ENCODE measurements at places on chromosomes 2 and 18.

DNA sequence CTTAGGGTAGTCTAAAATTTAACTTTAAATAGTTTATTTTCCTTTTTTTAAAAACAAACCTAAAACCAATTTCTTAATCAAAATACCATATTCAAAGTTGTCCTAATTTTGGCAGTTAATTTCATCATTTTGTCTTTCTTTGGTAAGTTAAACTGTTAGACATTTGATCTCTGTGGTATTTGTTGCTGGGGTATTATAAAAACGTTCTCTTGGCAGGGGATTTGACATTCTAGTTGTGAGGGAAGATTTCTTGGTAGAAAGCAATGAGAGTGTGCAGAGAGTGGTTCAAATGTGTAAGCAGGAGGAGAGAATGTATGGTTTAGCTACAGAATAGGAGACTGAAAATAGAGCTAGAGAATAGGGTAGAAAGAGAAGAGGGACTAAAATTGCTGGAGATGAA lies 14.6 kb downstream of the GULP1 start:
- DNase-seq = no peak

- no peak for DNase-seq
These were observed 6.6 kb downstream of the DLX2 start for GRCh38 chr2:172095905-172096625.

DNA sequence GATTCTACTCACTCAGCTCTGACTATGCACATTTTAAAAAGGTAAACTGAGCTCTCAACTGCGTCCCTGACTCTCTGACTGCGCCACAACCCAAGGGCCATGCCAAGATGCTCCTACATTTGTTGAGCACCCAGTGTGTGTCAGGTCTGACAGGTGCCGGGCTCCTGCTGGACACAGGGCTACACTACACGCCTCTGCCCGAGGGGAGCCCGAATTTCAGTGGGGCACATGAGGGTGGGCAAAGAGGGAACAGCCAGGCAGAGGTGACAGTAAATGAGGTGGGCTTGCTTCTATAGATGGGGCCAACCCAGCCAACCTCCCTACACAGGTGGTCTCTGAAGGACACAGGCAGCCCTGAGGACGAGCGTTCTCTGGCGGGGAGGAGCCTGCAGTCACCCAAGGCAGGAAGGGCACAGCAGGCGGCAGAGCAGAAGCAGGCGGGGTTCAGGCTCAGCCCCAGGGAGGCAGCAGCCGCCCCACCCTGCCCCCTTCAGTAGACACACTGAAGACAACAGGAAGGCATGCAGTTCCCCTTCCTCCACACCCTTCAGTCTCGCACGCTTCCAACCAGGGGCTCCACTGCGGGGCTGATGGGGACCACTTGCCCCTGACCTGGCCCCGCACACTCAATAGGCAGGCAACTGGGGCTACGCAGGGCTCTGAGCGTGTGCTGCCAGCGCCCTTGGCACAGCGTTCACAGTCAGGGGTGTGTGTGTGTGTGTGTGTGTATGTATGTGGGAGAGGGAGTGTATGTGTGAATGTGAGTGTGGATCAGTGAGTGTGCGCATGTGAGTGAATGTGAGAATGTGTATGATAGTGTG lies 98.4 kb downstream of the UXS1 start:
- no peak for DNase-seq

DNA sequence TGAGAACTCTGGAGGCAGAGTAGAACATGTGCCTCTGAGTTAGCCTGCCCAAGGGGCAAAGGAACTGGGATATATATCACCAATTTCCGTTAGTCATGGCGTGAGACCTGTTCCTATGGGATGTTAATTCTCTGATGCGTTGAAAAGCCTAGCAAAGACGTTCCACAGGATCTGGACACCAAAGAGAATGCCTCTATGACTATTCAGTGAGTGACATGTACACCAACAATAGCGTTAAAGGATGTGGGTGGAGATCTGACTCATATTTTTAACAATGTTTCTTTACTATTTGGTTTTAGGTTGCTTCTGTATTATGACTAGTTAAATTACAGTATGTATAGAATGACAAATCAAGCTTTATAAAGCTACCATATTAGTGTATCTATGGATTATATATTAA lies 320.9 kb upstream of the MC4R start:
- DNase-seq = no peak

DNA sequence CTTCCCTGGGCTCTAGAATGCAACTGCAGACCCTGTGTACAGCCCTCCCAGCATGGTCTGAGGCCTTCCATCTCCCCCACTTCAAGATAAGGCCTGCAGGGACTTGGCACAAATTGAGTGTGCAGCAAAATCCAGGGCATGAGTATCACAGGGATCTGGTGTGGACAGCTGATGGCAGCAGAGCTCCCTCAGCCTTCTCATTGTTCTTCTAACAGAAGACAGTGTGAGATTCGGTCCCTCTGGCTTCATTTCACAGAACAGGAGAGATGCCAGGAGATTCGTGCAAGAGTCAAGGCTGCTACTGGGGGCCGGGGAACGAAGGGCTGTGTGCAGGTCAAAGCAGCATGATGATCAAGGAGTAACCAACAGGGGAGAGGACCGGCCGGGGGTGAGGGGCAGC lies 85.8 kb downstream of the UXS1 start:
- peak; percentile 33 for DNase-seq

- no peak for DNase-seq
These were observed 27.2 kb downstream of the CCDC138 start for GRCh38 chr2:108813732-108814131.

Measured in anterior cingulate cortex (tissue), 58 donors.